ENCODE measurements at places on chromosomes 1 and 21.

- no peak for DNase-seq
Observed at GRCh38 chr1:54314696-54315095, 91.5 kb downstream of the SSBP3 start.

GRCh38 chr1:151760597-151761385 is 2.5 kb downstream of the MRPL9 start:
- DNase-seq = no peak

GRCh38 chr1:21332554-21333311 is 42.5 kb upstream of the ECE1 start:
- DNase-seq = no peak

- no peak for DNase-seq
Observed at GRCh38 chr1:162087574-162087973, 18.1 kb downstream of the NOS1AP start.

GRCh38 chr1:22557341-22557950 is 5.8 kb upstream of the EPHA8 start:
- DNase-seq = no peak

GRCh38 chr1:50605186-50605875 is 182.1 kb upstream of the DMRTA2 start:
- no peak for DNase-seq

DNA sequence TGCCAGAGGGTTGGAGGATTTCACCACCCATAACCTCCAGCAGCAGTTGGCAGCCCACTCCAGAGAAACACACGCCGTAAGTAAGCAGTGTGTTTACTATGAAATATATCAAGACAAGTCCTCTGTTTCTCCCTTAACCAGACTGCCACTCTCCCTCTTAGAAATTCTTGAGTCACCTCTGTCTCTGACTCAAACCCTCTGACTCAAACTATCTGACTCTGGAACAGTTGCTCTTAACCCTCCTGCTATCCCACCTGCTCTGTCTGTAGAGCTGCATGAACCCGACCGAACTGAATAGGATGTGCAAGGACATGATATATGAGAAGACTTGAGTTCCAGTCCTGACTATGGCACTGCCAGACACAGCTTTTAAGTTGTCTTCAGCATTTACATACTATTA is 14.1 kb downstream of the INPP5B start:
- no peak for DNase-seq

DNA sequence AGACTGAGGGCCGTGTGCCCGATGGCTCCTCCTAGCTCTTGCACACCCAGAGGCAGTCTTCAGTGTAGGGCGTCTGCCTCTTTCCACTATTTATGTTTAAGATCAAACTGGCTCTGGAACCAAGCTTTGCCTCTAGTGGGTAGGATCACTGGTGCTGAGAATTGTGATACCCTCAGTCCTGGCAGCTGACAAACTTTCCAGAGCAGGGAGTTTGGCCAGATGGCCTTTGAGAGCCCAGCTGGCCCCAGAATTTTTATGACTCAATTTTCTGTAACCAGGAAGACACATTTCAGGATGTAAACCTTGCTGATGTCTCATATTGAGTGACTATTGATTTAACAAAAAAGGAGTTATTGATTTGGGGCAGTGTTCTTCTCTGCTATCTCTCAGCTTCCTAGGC is 6.7 kb downstream of the COQ8A start:
- DNase-seq = no peak

DNA sequence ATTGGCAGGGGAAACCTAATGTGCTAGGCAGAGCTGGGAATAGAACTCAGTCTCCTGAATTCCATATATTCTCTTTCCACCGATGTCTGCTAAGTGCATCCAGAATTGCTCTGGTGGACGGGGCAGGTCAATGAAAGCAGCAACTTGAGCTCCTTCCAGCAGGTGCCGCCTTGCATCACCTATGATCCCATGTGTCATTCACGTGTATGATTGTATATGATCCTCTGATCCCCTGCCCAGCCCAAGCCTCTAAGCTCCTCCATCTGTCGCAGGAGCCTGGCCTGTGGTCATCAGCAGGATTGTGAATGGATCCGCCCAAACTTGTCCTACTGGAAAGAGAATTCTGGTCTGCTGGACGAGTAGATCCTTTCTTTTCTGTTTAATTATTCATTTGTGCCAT is 13.1 kb downstream of the ACTA1 start:
- DNase-seq = no peak

DNA sequence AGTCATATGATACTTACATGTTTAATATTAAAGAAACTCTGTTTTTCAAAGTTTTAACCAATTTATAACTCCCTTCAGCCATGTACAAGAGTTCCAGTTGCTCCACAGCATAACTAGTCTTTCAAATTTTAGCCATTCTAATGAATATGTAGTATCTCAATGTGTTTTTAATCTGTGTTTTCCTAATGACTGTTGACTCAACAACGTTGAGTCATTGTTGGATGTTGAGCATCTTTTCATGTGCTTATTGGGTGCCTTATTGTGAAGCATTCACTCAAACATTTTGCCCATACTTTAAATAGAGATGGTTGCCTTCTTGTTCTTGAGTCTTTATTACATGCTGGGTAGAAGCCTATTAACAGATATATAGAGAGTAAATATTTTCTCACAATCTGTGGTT is 240.2 kb upstream of the LYPLAL1 start:
- no peak for DNase-seq

DNA sequence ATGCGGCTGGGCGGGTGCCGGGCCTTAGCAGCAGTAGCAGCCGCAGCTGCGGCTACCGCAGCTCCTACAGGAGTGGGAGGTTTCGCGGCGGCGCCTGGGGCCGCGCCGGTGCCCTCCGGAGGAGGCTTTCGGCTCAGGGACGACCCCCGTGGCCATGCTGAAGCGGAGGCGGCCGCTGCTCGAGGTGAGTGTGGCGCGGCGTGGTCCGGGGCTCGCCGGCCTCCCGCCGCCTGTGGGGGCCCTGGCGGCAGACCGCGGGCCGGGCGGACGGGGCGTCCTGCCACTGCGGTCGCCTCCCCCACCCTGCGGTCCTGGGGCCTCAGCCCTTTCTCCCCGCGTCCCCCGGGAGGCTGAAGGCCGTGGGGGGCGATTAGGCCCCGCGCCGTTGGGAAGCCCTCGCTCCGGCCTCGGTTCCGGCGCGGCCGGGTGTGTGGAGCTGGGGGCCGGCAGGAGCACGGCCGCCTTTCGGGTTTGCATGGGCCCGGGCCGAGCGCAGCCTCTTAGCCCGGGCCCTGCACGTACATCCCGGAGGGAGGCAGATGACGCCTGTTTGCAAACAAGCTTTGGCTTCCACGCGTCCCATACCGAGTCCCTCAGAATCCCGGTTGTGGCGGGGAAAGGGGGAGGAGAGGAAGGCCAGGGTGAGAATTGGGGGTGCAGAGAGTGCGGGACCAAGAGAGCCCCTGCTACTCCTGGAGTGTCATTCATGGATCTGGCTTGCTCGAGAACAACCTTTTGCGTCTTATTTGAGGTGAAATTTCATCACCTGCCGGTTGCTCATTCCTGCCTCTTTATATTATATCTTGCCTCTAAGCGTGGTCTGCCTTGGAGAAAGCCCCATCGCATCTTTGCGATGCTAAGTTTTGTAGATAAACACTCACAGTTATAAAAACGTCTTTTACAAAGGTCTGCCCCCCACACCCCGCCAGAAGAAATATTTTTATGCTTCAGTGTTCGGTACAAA is 613 bp downstream of the ZFYVE9 start:
- DNase-seq = no peak

DNA sequence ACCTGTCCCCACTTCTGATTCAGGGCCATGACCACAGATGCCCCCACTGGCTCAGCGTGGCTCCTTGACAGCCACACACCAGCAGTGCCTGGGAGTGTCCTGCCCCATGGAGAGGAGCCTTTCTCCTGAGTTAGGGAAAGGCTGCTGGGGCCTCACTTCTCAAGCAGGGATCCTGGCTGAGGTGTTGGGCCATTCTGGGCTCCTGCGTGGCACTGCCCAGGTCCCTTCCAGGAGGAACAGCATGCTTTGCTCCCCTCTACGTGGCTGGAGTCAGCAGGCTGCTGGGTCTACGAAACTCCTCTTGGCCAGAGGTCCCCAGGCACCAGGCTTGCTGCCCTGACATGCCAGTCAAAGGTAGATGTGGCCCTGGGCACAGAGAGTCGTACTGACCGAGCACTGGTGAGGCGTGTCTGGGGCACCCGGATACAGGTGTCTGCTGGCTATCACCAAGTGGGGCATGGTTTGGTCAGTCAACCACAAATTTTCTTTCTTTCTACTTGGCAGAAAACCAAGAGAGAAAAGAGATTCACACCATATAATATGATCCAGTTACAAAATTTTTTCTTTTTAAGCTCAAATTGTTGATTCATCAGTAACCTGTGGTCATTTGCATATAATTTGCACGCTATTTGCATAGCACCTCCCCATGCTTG is 4.1 kb downstream of the ADORA1 start:
- DNase-seq = no peak

DNA sequence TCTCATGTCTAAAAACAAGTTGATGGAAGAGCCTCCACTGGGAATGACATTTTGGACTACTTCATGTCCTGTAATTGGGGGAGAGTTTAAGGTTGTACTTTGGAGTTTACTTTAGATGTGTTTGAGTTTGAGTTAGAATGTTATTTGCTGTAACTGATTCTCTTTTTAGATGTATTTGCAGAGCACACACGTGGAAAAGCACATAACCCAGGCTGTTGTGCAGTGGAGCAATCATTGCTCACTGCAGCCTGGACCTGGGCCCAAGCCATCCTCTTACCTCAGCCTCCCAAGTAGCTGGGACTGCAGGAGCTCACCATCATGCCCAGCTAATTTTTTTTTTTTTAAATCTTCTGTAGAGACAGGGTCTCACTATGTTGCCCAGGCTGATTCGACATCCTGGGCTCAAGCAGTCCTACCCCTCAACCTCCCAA is 36.7 kb upstream of the SH3D21 start:
- DNase-seq = no peak

- no peak for DNase-seq
Observed at GRCh38 chr1:7257225-7257624, 472.0 kb downstream of the CAMTA1 start.

DNA sequence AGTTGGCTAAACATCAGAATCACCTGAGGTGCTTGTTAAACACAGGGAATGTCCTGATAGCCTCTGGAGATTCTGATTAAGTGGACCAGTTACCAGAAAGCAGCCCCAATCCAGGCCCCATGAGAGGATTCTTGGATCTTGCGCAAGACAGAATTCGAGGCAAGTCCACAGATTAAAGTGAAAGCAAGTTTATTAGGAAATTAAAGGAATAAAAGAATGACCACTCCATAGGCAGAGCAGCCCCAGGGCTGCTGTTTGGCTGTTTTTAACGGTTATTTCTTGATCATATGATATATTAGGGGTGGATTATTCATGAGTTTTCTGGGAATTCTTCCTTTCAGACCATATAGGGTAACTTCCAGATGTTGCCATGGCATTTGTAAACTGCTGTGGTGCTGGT is 176.2 kb downstream of the ROR1 start:
- no peak for DNase-seq

GRCh38 chr1:107019166-107019565 is 37.3 kb upstream of the PRMT6 start:
- no peak for DNase-seq

GRCh38 chr1:204574016-204574864 is 58.0 kb downstream of the MDM4 start:
- DNase-seq = no peak

Measured in SIG-M5 (cell line).